ENCODE measurements at places on chromosomes 3 and 15.

DNA sequence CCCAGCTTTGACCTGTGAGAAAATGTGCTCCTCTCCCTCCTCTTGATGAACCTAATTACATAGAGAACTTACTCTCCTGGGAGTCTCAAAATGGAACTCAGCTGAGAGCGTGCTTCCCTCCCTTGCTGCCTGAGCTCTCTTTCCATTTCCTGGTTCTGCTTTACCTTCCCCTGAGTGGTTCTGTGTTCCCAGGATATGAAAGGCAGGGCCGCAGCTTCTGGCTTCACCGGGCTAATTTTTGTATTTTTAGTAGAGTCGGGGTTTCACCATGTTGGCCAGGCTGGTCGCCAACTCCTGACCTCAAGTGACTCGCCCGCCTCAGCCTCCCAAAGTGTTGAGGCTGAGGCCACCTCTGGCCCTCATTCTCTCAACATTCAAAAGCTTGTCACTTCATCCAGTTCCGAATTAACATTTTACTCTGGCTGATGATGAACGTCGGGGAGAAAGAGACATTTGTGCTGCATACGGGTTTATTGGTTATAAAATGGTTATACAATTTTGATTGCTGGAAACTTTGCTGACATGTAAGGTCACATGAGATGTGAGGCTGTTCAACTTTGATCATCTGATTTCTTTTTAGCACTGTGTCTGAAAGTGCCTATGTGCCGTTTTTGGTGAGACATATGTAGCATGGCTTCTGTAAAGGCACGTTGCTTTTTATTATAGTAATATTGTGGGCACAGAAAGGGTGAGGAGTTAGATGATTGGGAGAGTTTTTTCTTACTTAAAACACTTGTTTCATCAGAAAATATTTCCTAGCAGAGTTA, 6.6 kb downstream of the PLS1 start:
- no peak for DNase-seq

- no peak for DNase-seq
Observed at GRCh38 chr3:194989241-194989640, 281.7 kb downstream of the XXYLT1 start.

GRCh38 chr3:46849045-46849631, 14.1 kb downstream of the MYL3 start:
- DNase-seq: no peak

DNA sequence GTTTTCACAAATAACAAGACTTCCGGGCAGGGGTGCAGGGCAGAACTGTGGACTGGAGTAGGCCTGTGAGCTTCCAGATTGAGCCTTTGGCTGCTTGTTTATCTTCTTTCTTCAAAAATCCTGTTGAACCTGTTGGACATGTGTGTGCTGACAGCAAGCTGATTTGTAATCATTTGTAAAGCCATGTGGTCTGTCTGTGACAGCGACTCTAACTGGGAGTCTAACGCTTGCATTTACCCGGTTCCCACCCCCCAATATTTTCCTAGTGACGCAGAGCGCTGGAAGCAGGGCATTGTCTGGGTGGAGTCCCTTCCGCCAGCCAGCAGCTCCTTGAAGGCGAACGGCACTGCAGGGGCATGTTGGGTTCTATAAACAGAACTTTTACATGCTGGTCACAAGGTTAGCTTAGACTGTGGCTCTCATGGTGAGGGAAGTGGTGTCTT, 85.7 kb upstream of the MYZAP start:
- DNase-seq: no peak

DNA sequence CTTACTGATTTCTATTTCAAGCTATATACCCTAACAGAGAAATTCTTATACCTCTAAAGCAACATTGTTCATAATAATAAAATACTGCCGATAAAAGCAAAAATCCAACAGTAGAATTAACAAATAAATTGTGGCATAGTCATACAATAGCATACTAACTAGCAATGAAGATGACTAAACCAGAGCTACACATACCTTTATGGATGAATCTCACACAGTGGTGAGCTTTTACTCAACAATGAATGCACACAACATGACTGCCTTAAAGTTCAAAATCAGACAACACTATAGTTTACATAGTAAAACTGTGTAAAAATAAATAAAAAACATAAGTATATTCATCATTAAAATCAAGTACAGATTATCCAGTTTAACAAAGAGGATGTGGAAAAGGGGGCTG, 99.1 kb downstream of the NR1I2 start:
- no peak for DNase-seq

DNA sequence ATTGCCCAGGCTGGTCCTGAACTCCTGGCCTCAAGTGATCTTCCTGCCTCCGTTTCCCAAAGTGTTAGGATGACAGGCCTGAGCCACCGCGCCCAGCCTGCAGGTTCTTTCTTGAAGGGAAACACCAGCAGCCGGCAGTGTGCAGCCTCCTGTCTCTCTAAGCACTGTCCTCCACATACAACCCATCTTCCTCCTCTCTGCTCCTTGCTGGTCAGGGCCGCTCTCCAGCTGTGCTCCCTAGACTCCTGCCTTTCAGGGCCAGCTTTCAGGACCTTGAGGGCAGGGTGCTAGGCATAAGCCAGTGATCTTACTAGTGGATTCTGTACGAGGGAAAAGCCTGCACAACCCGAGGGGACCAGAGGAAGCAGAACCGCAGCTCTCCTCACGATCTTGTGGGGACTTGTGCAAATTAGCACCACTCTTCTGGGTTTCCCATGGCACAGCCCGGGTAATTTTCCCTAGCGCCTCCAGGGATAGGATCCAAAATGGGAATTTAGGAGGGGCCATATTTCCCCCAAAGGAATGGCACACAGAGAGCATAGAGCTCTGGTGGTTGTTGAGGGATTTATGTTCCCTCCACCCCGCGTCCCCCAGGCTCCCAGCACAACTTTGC, 18.2 kb upstream of the CORO2B start:
- no peak for DNase-seq

DNA sequence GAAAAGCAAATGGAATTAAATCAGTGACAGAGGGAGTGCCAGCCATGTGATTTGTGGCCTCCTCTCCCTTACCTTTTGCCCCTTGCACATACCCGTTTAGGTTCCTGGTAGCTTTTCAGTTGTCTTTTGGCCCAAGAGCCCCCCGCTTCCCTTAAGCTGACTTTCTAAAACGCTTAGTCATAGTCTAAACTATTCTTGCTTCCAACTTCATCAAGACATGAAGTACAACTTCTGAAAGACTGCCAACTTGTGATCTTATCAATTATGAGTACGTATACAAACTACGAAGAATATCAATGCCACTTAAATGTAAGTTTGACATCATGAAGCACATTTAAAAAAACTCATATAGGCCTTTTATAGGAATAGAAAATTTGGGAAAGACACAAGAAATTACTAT, 61.9 kb downstream of the EIF3J start:
- no peak for DNase-seq

- no peak for DNase-seq
Observed at GRCh38 chr3:105958237-105959000, 89.6 kb upstream of the CBLB start.

GRCh38 chr3:57675530-57675929, 17.3 kb downstream of the DENND6A start:
- no peak for DNase-seq

DNA sequence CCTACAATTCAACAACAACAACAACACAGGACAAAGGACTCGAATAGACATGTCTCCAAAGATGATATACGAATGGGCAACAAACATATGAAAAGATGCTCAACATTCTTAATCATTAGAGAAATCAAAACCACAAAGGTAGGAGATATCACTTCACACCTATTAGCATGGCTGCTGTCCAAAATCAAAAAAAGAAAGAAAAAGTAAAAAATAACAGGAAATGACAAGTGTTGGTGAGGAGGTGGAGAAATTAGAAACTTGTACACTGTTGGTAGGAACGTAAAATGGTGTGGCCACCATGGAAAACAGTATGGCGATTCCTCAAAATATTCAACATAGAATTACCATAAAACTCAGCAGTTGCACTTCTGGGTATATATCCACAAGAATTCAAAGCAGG, 312.3 kb upstream of the STT3B start:
- DNase-seq: no peak

- no peak for DNase-seq
Observed at GRCh38 chr3:143465666-143466065, 346.1 kb downstream of the CHST2 start.

GRCh38 chr15:31341071-31341470, 14.4 kb downstream of the KLF13 start:
- no peak for DNase-seq

DNA sequence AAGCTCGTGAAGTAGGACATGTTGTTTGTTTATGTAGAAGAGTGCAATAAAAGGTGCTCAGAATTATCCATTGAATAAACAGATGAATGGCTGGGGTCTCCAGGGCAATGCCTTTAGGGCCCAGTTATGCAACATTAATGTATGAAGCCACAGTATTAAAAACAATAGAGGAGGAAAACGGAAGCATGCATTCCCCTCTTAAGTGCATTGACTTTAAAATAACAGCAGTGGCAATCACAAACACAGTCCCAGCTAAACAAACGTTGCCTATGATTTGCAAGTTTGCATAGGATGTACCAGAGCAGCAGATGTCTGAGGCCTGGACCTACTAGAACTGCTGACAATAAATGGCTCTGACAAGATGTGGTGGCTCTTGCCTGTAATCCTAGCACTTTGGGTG, 60.6 kb upstream of the GCNT3 start:
- DNase-seq: no peak

GRCh38 chr3:159816512-159816911, 172.1 kb upstream of the IL12A start:
- DNase-seq: no peak

DNA sequence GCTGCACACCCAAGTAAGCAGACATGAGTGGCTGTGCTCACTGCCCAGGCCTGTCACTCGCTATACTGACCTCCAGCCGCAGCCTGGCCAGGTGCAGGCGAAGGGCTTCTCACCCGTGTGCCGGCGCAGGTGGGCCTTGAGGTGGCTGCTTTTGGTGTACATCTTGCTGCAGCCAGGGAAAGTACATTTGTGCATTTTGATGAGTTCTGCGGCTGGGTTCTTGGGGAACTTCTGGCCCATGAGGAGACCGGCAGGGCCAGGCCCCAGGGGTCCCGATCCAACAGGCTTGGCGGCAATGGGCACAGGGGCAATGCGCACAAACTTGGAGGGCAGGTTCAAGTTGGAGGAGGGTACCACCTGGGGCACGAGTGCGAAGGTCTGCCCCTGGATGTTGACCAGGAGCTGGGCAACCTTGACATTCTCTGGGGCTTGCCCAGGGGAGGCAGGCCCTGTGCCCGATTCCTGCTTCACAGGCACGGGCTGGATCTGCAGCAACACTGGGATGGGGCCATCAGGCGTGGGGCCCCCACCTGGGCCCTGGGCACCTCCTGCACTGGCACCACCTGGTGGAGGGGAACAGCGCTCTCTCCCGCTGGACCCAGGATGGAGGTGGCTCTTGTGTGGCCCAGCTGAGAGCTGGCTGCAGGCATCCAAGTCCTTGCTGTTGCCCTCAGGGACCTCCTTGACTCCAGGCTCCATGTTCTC, 5.3 kb downstream of the KLF15 start:
- no peak for DNase-seq

DNA sequence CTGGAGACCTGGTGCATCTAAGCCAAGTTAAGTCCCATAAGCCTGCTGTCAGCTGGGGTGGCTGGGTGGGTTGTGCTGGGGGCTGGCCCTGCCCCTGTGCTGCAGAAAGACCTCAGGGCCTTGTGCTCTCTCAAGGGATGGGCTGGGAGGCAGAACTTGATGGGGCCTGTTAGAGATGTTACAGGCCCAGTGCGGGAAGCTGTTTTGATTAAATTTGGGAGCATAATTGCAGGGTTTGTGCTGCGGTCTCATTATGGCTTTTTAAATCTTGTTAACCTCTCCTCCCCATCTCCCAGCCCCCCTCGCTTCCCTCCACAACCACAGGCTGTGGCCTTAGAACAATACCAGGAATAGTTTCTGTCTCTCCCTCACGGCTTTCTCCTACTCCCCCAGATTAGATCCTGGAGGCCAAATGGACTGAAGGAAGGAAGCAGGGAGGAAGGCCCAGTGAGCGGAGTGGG, 87.6 kb upstream of the TLE3 start:
- no peak for DNase-seq

GRCh38 chr3:60456180-60456579, 795.1 kb downstream of the FHIT start:
- peak; percentile 10 for DNase-seq

- no peak for DNase-seq
Observed at GRCh38 chr3:100936931-100937330, 56.3 kb downstream of the ABI3BP start.

DNA sequence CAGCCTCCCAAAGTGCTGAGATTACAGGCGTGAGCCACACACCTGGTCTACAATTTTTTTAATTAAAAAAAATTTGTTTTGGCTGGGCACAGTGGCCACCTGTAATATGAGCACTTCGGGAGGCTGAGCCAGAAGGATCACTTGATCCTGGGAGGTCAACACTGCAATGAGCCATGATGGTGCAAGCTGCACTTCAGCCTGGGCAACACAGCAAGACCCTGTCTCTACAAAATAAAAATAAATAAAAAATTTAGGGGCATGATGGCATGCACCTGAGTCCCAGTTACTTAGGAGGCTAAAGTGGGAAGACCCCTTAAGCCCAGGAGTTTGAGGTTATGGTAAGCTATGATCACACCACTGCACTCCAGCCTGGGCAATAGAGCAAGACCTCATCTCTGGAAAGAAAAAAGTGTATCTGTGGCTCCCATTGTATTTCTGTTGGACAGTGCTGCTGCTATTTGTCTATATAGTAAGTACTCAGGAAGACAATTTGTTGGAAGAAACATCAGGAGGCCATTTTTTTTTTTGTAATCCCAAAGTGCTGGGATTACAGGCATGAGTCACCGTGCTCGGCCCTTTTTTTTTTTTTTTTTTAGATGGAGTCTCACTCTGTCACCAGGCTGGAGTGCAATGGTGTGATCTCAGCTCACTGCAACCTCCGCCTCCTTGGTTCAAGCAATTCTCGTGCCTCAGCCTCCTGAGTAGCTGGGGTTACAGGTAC, 27.5 kb upstream of the SH3BP5 start:
- no peak for DNase-seq

GRCh38 chr3:40574661-40575060, 49.9 kb downstream of the ZNF621 start:
- DNase-seq: no peak

- no peak for DNase-seq
Observed at GRCh38 chr15:71511796-71512681, 298.3 kb upstream of the NR2E3 start.

GRCh38 chr3:138081371-138082084, 33.9 kb downstream of the DZIP1L start:
- no peak for DNase-seq

DNA sequence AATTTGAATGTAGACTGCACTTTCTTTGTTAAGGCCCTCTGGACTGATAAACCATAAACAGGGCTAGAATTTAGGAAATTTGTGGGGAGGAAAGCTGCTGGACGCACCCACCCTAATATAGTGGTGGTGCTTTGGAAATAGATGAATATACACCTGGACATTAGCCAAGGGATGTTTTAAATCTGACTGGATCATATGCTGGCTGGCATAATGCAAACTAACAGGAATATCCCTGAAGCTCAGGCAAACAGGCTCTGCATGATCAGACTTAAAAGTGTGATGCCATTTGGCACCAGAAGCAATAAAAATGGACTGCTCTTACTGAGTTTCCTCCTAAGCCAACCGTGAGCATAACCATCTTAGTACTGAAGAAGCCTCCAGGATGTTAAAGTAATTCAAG, 465.8 kb upstream of the ROBO1 start:
- DNase-seq: no peak

GRCh38 chr3:189771842-189772450, 140.8 kb downstream of the TP63 start:
- DNase-seq: no peak

Data from activated CD4-positive, alpha-beta T cell treated with anti-CD3 and anti-CD28 coated beads, Interleukin-2, amount 50 U/mL, for 16 hours (primary cell).